Endothelial cell of coronary artery (primary cell): ENCODE measurements at places on chromosomes 1 and 21. TPM values are rescaled to one million over a fixed set of nuclear protein-coding genes. Genes with fewer than 3 reads are reported as not detected.

Gene KLF17
- not detected in 2 replicates for total RNA-seq

Gene LACTBL1
- not detected in 2 replicates for total RNA-seq

Gene LYPD8
- 0.19 TPM in 1 of 2 replicates, not detected in the other for total RNA-seq

Gene SLC1A7
- 0.09 TPM in 1 of 2 replicates, not detected in the other for total RNA-seq

Gene TRAF3IP3
- not detected in 2 replicates for total RNA-seq

Gene HAO2
- total RNA-seq: not detected in 2 replicates

Gene CYP4A22
- total RNA-seq: not detected in 2 replicates

Gene TNFRSF9
- total RNA-seq: 0.27 and 0.75 TPM in 2 replicates

Gene AGBL4
- not detected in 2 replicates for total RNA-seq

Gene TMOD4
- total RNA-seq: 0.28 and 0.36 TPM in 2 replicates

Gene CREB3L4
- total RNA-seq: 5.9 and 6.2 TPM in 2 replicates

Gene TMEM79
- 1.2 and 1.5 TPM in 2 replicates for total RNA-seq

Gene CTSK
- 2.3 and 3.2 TPM in 2 replicates for total RNA-seq
